SK-N-SH (cell line): ENCODE measurements at places on chromosomes 13 and 19. TPM values are rescaled to one million over a fixed set of nuclear protein-coding genes. Genes with fewer than 3 reads are reported as not detected.

The PNMA8A gene
- 10.2 and 13.8 TPM in 2 replicates for polyA plus RNA-seq

The ENOX1 gene
- polyA plus RNA-seq, result 5.8 and 6.6 TPM in 2 replicates

The C1QTNF9 gene
- not detected in 2 replicates for polyA plus RNA-seq

The SULT2A1 gene
- polyA plus RNA-seq, result not detected in 2 replicates

The PABPC3 gene
- polyA plus RNA-seq, result 0.02 and 0.03 TPM in 2 replicates

The U2AF2 gene
- 217 and 321 TPM in 2 replicates for polyA plus RNA-seq

The SOX1 gene
- not detected in 2 replicates for polyA plus RNA-seq

The YJU2 gene
- polyA plus RNA-seq, result 25.3 and 29.0 TPM in 2 replicates
